Dermis blood vessel endothelial cell (primary cell): ENCODE measurements at places on chromosomes 7 and 10. TPM values are rescaled to one million over a fixed set of nuclear protein-coding genes. Genes with fewer than 3 reads are reported as not detected.
A peak's percentile ranks its signal among the peaks of the same experiment; 100 is the strongest.

KAT6B gene
- 24.9 and 26.5 TPM in 2 replicates for total RNA-seq

GLCCI1 gene
- total RNA-seq, result 0.85 and 2.1 TPM in 2 replicates

ZNF25 gene
- 6.1 and 6.5 TPM in 2 replicates for total RNA-seq

OR6V1 gene
- not detected in 2 replicates for total RNA-seq

ABCB8 gene
- total RNA-seq, result 20.4 and 38.2 TPM in 2 replicates

FAM237B gene
- not detected in 2 replicates for total RNA-seq

CREM gene
- 59.0 and 106 TPM in 2 replicates for total RNA-seq

CRPPA gene
- 1.9 and 2.0 TPM in 2 replicates for total RNA-seq

BEND7 gene
- 14.2 and 15.3 TPM in 2 replicates for total RNA-seq

GRCh38 chr10:27383595-27384542, 120.2 kb upstream of the RAB18 start:
- peak; percentile 17 for DNase-seq

- no peak for DNase-seq
Observed at GRCh38 chr7:73382934-73383503, 50.6 kb upstream of the FZD9 start.

- DNase-seq, result no peak
Observed at GRCh38 chr7:155886391-155887173, 74.3 kb upstream of the SHH start.

DNA sequence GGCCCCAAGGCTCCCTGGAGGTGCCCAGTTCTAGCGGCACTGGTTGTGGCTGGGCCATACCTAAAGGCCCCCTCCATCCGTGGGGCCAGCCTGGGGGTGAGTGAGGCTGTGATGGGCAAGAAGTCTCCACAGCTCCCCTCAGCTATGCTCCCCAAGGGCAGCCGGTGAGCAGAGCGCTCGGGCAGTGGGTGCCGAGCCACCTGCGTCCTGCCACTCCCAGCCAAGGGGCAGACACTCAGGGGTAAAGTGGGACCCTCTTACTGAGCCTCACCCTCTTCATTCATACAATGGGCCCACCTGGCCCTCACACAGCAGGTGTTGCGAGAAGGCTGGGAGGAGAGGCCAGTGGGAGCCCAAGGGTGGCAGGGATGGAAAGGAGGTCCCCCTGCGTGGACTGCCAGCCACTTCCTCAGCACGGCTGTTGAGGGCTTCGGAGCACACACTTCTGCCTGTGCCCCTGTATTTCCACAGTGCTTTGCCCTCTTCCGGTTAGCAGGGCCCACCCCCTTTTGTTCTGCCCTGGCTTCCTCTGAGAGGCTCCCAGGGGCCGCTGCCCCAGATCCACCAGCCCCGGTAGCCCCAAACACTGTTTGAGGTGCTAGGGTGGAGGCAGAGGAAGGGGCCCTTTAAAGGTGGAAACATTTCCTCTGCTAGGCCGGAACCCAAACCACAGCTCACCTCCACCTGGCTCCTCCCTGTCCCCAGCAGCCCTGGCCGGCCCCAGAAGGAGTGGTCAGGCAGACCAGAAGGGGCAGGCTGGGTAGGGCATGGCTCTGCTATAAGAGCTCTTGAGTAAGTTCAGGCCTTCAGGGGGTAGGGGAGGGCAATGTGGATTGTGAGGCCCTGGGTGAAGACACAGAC, 16.4 kb upstream of the C10orf105 start:
- no peak for DNase-seq

- DNase-seq, result no peak
Observed at GRCh38 chr7:10874666-10875065, 99.0 kb upstream of the PHF14 start.

- no peak for DNase-seq
Observed at GRCh38 chr7:54888067-54888733, 129.2 kb upstream of the SEC61G start.

DNA sequence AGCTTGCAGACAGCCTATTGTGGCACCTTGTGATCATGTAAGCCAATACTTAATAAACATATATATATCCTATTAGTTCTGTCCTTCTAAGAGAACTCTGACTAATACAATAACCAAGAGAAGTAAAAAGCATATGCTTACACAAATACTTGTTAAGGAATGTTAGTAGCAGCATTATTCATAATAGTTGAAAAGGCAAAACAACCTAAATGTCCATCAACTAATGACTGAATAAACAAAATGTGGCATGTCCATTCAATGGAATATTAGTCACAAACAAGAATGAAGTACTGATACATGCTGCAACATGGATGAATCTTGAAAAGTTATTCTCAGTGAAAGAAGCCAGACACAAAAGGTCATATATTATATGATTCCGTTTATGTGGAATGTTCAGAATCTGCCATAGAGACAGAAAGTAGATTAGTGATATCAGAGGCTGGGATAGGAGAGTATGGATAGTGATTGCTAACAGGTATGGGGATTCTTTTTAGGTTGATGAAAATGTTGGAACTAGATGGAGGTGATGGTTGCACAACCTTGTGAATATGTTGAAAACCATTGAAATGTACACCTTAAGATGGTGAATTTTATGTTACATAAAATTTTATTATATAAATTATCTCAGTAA, 112.5 kb upstream of the UNC5B start:
- no peak for DNase-seq

DNA sequence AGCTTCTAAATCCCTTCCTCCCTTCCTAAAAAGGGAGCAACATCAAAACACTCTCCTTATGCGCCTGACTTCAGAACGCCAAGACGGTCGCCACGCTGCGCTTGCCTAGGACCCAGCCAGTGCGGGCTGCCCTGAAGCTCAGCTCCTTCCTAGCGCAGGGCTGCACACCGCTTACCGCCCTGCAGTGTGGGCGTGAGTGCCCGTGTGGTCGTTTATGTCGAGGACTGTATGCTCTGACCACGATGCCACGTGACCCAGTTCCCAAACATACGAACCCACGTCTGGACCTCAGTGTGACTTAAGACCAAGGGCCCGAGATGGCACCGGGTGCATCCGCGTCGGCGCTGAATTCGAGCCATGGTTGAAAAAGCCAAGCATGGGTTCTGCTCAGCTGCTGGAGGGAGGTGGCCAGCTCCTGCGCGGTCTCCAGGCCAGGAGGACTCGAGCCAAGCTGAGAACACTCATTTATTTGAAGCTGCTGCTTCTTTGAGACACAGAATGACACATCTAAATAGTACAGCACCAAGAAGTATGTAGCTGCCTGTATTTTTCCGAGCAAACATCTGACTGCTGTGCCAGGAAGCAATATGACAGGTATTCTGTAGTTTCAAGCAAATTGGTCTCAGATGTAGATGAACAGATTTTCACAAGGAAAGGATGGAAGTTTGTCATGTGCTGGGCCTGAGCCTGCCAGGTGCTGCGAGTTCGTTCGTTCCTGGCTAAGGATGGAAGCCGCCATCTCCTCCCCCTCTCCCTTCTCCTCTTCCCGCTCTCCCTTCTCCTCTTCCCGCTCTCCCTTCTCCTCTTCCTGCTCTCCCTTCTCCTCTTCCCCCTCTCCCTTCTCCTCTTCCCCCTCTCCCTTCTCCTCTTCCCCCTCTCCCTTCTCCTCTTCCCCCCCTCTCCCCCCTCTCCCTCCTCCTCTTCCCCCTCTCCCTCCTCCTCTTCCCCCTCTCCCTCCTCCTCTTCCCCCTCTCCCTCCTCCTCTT, 184.7 kb downstream of the EBF3 start:
- no peak for DNase-seq

GRCh38 chr10:6211671-6212635, 9.2 kb downstream of the PFKFB3 start:
- no peak for DNase-seq

DNA sequence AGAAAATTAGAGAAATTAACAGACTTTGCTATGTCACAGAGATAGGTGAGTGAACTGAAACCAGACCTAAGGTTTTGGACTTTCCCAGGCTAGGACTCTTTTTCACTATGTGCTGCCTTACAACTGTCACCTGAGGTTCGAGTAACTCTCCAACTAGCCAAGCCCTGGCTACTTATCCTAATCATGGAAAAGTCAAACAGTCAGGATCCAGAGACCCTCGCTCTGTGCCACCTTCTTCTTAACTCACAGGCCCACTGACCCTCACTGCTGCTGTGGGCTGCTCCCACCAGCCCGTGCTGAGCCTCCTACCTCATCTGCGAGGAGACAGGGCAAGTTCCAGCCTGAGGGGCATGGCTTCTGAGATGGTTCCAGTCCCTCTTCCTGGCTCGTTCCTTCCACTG, 211.4 kb upstream of the KLF14 start:
- no peak for DNase-seq

DNA sequence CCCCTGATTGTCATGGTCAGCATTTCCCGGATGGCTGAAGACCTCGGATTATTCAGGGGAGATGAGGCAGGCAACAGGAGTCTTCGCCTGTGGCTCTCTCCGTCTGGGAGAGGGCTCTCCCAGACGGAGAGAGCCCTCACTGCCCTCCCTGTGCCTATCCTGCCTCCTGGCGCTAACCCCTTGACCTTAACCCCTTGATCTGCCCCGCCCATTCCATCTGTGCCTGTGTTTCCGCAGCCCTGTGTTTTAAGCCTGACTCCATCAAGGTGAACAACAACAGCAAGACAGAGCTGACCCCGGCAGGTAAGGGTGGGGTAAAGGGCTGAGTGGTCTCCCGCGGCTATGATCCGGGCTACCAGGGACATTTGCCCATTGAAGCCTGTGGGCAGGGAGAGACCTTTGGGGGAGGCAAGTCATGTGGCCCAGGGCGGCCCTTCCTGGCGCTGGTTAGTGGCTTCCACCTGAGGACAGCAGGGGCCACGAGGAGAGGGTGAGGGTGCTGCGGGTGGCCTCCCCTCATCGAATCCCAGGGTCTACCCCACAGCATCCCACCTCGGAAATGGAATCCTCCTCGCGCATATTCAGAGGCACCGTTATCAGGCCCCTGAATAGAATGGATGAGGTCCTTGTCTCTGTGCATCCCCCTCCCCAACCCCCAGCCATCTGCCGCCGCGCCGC, 4.2 kb upstream of the MUC12 start:
- DNase-seq, result no peak

DNA sequence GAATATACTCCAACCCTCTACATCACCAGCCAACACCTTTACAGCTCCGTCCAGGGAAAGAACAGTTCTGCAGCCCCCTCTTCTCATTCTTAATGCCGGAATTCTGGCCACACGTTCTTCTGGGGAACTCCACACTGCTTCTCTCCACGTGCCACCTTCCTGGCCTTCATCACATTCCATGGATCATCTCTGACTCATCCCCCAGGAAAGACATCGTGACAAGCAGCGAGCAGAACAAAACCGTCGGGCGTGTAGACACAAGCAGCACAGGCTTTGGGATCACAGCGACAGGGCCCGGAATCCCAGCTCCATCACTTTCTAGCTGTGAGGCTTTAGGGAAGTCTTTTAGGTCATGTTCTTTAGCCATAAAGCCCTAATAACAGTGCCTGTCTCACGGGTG, 590.3 kb upstream of the FOXK1 start:
- no peak for DNase-seq

GRCh38 chr7:26183545-26184280, 16.8 kb downstream of the HNRNPA2B1 start:
- DNase-seq, result no peak

GRCh38 chr10:44387853-44388251, 3.0 kb upstream of the CXCL12 start:
- no peak for DNase-seq

- no peak for DNase-seq
Observed at GRCh38 chr10:129709101-129709500, 242.1 kb downstream of the MGMT start.

DNA sequence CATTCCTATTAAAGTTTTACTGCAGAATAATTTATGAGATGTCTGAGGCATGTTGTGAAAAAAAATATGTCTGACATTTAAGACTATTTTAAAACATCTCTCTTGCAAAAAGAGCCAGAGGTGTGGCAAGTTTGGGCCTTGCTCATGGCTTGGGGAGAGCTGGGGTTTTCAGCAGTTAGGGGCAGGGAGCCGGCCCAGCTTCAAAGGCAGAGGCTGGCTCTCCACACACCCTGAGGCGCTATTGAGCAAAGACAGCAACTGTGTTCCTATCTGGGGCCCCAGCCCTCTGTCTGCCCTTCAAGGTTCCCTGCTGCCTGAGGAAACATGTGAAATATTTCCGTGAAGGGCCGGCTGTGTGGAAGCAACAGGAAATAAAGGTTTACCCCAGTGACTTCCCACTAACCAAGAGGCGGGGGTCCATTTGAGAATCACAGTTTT, 94.0 kb downstream of the SORBS1 start:
- DNase-seq, result peak; percentile 65

GRCh38 chr7:151506901-151507382, 12.8 kb downstream of the RHEB start:
- DNase-seq, result peak; percentile 36

DNA sequence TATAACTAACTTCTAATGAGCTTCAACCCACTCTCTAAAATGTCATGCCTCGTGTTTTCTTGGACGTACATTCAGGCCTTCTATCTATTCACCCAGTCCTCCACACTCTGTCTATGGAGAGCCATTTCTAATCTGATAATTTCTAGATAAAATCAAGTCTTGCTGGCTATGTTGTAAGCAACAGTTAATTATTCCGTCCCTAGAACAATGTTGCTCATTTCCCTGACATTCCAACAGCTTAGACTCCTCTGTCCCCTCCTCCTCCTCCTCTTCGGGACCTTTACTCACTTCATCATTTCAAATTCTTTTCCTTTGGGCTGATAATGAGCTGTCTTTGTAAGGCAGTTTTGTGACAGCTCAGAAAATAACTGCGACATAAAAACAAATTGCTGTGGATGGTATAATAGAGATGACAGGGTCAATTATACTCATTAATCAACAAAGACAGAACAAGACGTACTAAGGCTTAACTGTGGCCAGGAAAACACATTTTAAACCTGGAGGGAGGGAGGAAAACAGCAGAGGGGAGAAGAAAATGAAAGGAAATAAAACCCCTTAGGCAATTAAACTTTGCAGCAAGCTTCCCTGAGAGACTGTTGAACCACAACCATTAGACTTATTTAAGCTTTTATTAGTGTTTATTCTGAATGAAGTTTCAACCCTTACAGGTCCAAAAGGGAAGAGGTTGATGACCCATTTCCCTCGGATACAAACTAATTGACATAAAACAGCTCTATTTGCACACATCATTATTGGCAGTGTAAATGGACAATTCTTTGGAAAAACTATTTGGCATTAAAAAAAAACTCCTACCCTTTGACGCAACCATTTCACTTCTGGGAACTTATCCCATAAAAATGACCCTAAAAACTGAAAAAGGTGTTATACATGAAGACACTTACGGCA, 179.1 kb downstream of the SFMBT2 start:
- no peak for DNase-seq

- peak; percentile 23 for DNase-seq
Observed at GRCh38 chr7:19116121-19117090, 1.0 kb downstream of the TWIST1 start.

- no peak for DNase-seq
Observed at GRCh38 chr10:122052701-122053100, 63.7 kb downstream of the TACC2 start.

DNA sequence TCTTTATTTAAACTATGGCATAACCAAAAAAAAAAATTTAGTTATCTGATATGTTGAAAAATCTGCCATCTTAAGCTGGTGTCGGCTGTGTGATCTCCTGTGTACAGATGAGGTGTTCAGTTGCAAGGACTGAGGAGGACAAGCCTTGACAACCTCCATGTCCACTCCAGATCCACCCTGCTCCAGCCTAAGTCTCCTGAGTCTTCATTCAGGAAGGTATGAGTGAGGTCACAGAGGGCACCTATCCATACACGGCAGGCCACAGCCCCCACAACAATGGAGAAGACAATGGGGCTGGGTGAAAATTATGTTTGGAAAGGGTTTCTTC, 16.1 kb downstream of the TARP start:
- DNase-seq, result no peak

- DNase-seq, result no peak
Observed at GRCh38 chr10:108608860-108609259, 1314.5 kb downstream of the XPNPEP1 start.
